Putamen (tissue), 1 donor: ENCODE measurements at places on chromosomes 5 and 9.

DNA sequence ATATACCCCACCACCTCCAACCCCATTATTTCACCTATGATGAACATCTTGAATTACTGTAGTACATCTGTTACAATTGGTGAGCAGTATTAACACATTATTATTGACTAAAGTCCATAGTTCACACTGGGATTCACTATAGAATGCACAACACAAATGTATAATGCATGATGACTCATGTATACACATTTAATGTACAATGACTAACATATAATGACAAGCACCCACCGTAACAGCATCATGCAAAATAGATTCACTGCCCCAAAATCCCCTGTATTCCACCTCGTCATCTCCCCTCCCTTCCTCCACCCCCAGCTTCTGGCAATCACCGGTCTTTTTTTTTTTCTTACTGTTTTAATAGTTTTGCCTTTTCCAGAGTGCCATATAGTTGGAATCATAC lies 47.1 kb upstream of the NEK6 start:
- no peak for DNase-seq

DNA sequence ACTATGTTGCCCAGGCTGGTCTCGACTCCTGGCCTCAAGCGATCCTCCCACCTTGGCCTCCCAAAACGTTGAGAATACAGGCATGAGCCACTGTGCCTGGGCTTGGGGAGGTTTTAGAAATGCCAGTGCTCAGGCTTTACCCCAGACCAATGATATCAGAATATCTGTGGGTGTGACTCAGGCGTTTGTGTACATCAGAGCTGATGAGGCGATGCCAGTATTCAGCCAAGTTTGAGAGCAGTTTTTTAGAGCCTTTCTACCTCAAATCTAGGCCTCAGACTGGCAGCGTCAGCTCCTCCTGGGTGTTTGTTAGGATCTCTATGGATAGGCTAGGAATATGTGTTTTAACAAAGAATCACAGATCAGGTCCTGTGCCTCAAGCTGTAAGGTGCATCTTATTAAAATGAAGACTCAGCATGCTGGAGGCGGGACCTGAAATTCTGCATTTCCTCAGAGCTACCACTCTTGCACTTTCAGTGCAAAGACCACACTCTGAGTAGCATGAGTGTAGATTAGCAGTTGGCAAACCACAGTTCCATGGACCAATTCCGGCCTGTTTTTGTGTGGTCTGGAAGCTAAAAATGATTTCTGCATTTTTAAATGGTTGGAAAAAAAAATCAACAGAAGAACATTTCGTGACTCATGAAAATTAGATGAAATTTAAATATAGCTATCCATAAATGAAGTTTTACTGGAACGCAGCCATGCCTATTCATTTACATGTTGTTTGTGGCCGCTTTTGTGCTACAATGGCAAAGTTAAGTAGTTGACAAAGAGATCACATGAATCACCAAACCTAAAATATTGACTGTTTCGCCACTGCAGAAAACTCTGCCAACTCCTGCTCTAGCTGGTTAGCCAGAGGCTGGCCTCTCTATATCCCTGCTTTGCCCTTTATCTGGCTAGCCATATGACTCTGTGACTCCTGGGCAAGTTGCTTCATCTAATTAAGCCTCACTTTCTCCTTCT lies 92.2 kb downstream of the KLF4 start:
- no peak for DNase-seq

DNA sequence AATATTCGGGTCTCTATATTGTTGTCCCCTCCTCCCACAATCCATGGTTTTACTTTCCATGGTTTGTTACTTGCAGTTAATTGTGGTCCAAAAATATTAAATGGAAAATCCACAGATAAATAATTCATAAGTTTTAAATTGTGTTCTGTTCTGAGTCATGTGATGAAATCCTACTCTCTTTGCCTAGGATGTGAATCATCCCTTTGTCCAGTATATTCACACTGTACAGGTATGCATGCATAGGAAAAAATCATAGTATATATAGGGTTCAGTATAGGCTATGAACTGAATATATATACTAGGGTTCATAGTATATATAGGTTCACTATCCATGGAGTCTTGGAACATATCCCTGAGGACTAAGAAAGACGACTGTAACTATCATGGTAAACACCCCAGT lies 19.6 kb downstream of the INSYN2B start:
- DNase-seq: no peak

DNA sequence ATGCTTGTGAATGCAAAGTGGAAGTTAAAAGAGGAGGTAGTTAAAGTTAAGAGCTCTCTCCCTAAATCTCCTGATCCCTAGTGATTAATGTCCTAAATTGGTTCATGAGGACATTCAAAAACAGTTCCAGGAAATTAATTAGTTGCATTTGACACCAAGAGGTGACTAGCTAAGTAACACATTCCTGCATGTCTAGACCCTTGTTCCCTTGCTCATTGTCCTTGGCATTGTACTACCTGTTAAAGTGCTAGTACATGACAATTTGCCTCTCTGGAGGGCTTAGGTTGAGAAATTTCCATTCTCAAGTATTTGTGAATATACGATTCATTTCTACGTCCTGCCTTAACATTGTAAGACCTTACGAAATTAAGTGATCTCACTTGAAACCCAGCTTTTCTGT lies 278.6 kb upstream of the CDH10 start:
- DNase-seq: no peak

DNA sequence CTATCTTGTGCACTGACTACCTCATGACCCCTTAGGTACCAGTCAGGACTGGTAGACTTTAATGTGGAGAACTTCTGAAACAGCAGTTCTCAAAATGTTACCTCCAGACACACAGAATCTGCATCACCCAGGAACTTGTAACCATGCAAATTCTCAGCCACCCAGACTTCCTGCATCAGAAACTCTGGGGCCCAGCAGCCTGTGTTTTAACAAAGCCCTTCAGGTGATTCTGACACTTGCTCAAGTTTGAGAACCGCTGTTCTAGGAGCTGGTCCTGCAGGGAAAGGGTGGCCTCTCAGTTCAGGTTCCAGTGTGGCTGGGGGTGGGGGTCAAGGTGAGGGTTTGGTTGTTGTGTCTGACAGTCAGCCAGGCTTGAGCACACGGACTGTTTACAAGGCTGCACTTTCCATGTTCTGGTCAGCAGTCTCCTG lies 28.4 kb downstream of the ZFP62 start:
- DNase-seq: no peak
